ENCODE measurements at places on chromosomes 12 and 14. TPM values are rescaled to one million over a fixed set of nuclear protein-coding genes. Genes with fewer than 3 reads are reported as not detected.
A peak's percentile ranks its signal among the peaks of the same experiment; 100 is the strongest.

GRCh38 chr12:104649217-104649824, 192.6 kb downstream of the CHST11 start:
- DNase-seq: no peak

DNA sequence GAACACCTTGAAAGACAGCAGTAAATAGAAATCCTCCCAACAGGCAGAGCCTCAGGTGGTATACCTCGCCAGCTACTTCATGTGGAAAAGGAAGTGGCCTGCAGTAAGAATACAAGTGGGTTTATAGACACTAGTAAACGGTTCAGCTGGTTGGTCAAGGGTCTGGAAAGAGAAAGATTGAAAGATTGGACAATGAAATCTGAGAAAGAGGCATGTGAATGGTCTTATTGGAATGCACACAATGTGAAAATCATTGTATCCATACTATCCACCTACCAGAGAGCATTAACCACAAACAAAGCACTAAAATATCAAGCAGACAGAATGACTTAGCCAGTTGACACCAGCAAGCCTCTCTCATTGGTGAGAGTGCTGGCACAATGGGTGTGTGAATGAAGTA, 98.2 kb downstream of the SSPN start:
- DNase-seq: no peak

GRCh38 chr12:106914796-106915634, 40.7 kb upstream of the TMEM263 start:
- DNase-seq: no peak

DNA sequence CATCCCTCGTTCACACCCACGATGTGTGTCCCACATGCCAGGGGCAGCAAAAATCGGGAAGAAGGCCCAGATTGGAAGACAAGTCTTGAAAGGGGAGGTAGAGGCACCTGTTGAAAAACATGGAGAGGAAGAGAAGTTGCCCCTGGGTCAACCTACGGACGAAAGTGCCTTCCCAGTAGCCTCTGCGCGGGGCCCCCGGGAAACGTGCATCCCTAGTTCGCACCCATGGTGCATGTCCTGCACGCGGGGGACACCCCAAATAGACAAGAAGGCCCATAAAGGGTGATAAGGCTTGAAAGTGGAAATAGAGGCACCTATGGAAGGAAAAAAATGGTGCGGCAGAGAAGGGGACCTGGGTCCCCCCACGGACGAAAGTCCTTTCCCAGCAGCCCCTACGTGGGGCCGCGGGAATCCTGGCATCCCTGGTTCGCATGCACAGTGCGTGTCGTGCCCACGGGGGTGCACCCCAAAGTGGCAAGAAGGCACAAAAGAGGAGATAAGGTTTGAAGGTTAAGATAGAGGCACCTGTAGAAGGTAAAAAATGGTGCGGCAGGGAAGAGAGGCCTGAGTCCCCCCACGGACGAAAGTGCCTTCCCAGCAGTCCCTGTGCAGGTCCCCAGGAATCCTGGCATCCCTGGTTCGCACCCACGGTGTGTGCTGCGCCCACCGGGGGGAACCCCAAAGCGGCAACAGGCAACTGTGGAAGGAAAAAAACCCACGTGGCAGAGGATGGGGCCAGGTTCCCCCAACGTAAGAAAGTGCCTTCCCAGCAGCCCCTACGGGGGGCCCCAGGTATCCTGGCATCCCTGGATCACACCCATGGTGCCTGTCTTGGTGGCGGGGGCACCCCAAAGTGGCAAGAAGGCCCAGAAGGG, 278.3 kb downstream of the ALG10 start:
- DNase-seq: no peak

DNA sequence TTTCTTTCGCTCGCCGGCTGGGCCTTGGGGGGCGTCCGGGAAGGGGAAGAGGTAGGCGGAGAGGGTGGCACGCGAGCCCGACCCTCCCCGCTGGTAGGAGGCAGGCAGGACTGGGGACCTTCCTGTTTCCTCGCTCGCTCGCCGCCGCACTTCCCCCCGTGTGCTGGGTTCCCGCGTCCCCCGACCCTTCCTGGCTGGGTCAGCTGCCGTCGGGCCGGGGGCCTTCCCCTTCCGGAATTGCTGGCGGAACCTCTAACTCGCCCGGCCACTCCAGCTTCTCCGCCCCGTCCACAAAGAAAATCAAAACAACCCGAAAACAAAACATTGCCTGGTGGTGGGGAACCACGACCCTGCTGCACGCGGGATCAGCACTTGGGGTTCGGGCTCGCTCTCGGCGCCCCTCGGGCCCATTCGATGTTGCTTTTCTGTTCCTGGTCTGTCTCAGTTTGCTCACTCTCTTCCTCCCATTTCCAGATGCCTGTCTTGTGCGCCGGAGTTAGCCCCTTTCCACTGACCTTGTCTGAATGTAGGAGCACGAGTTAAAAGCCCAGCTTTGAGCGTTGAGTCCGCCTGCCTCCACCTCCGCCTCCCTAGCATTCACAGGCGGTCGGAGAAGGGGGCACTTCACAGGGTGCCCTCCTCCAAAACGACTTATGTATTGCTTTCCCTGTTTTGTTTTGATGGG, 581 bp downstream of the PAPOLA start:
- DNase-seq: peak; percentile 81

DNA sequence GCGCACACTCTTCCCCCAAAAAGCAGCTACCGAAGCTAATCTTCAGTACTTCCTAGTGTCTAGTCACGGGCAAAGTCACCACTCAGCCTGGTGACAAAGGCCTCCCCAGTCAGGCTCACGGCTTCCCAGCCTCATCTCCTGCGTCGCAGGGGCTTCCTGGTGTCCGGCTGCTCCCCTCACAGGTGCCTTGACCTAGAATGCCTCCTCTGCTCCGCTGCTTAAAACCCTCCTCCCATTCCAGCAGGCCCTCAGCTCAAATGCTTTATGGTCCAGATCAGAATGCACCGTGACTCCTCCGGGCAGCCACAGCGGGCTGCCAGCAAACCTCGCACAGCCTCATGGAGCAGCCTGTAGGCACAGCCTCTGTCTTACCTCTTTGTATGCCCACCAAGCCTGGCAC, 53.1 kb downstream of the PRIMA1 start:
- no peak for DNase-seq

DNA sequence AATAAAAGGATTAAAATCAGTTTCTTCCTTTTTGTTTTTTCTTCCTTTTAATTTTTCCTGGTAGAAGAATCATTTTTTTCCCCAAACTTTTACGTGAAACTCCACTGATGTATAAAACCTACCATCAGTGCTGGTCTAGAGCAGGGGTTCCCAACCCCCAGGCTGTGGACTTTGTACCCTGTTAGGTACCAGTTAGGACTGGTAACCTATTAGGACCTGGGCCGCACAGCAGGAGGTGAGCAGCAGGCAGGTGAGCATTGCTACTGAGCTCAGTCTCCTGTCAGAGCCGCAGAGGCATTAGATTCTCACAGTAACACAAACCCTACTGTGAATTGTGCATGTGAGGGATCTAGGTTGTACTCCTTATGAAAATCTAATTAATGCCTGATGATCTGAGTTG, 10.1 kb downstream of the SMCO2 start:
- no peak for DNase-seq

- no peak for DNase-seq
Observed at GRCh38 chr14:102693006-102693755, 84.1 kb upstream of the TRAF3 start.

DNA sequence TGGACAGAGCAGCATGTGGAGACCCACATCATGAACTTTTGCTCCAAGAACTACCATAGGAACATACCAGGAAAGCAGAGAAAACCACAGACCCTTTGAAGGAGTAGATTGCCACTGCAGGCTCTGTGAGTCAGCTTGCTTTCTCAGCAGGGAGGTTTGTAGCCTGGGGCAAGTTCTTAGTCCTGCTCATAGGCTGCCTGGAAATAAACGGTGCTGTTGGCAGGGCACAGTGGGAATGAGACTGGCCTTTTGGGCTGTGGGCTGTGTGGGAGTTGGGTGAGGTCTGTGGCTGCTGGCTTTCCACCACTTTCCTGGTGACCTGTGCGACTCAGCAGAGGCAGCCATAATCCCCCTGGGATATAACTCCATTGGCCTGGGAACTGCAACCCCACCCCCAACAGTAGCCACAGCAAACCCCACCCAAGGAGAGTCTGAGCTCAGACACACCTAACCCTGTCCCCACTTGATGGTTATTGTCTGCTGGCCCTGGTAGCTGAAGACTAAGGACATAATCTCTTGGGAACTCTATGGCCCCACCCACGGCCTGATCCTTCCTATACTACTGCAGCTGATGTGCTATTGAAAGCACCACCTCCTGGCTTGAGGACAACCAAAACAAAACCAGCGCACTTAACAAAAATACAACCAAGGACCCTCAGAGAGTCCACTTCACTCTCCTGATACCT, 192.1 kb upstream of the GARIN6 start:
- no peak for DNase-seq

GRCh38 chr12:3544296-3544965, 53.4 kb downstream of the PRMT8 start:
- DNase-seq: no peak

DNA sequence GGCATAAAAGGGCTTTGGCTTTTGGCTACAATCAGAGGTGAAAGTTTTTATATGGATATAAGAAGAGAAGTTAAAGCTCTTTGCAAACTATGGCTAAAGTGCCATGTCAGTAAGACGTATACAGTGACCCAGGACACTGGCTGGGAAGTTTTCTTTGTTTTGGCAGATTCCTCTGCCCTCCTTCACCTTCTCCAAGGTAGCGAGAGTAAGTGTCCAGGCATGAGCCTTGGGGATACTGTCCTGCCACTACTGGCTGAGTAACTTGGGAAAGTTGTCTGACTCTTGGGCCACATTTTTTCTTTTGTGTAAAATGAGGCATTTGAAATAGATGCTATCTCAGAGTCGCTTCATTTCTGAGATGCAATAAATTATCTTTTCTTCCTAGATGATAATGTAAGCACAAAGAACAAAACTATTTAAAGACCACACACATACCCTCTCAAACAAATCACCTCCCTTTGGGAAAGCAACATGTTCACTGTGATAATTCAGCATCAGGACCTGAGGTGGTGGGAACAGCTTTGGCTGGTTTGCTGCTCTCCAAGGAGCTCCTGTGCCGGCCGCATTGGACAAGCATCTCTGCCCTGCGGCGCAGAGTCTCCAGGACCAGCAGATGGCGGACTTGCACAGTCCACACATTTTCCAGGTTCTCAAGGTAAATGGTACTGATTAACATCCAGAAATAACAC, 106.3 kb downstream of the PTCSC3 start:
- DNase-seq: peak; percentile 82

DNA sequence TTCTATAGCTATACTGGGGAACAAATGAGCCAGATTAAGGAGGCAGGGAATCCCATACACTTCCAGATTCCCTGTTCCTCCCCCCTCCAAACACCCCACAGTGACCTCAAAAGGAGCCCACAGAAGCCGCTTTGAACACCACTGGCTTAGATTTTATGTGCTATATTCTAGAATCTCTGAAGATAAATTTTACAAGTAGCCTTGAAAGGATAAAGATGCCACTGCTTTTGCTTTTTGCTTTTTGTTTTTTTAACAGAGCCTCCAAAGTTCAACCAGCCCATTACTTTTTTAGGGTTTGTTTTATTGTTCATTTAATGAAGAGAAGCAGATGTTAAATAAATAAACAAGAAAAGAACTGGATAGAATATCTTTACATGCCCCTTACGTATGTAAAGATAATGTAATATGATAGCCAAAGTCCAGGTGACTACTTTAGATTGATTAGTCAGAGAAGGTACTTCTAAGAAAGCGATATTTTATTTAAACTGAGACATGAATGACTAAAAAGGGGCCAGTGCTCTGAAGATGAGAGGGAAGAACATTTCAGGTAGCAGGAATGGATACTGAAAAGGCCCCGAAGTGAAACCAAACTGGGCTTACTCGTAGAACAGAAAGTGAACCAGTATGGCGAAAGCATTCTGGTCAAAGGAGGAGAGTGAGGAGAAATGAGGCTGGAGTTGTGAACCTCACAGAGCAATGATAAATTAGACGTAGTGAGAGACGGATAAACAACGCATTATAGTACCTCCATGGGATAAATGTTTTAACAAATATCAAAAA, 44.6 kb downstream of the DUSP6 start:
- DNase-seq: no peak

- no peak for DNase-seq
Observed at GRCh38 chr12:56957229-56958052, at the start of gene RDH16. Gene RDH16, minus strand, starts transcription at chr12:56957608. Its CDS starts 146 bp downstream, at chr12:56957462.

- DNase-seq: no peak
Observed at GRCh38 chr12:495466-495865, 35.7 kb downstream of the B4GALNT3 start.

DNA sequence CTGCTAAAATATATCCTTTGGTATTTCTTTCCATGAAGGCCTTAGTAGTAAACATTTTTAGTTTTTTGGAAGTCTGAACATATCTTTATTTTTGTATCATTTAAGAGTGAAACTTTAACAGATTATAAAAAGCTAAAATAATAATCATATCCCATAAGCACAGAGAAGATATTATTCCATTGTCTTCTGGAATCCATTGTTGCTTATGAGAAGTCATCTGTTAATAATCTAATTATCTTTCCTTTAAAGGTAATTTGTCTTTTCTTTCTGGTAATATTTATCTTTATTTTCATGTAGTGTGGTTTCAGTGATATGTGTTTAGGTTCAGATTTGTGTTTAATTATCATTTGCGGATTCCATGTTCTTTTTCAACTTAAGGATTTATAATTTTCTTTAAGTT, 261.7 kb downstream of the MSRB3 start:
- DNase-seq: no peak

DNA sequence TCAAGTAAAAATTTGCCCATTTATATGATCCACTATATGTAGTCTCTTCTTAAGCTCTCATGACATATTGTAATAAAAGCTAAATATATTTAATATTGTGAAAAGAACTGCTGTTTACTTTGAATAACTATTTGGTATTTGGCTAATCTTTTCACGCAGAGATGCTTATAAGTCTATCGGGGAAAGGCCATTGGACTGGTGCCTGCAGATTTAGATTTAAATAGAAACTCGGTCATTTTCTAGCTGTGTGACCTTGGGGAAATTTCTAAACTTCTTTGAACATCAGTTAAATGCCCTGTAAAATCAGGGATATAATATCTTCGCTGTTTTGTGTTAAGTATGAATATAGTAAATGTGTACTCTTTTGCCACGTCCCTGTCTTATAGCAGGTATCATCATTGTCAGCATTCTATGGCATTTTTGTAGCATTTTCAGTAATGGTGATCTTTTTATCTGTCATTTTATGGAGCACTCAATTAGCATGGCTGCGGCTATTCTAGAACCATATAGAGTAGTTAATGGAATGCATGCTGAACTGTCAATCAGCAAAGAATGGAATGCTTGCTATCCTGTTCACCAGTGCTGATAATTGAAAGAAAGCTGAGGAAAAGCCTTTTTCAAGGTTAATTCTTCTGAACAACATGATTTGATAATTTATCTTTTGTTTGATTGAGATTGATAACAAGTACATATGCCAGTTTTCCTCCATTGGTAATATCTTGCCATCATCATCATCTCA, 181.2 kb downstream of the TMTC2 start:
- no peak for DNase-seq

GRCh38 chr14:22841769-22842168, 5.4 kb downstream of the MMP14 start:
- DNase-seq: no peak

Gene KRT71
- not detected for total RNA-seq

Gene STAC3
- total RNA-seq: 0.88 TPM

Gene KCNMB4
- total RNA-seq: 0.72 TPM

Gene CISTR
- not detected for total RNA-seq

Gene TPH2
- not detected for total RNA-seq

Gene PFKM
- total RNA-seq: 7.0 TPM

Gene NTN4
- total RNA-seq: 63.9 TPM

Gene GALNT6
- 8.9 TPM for total RNA-seq

Gene NFE2
- total RNA-seq: not detected

All from pancreas (tissue), 10 donors.